GM04504 (cell line): ENCODE measurements at places on chromosomes 6 and 20.
A peak's percentile ranks its signal among the peaks of the same experiment; 100 is the strongest.

GRCh38 chr6:15574486-15574885 is 88.3 kb downstream of the DTNBP1 start:
- DNase-seq = no peak

GRCh38 chr6:149318581-149319286 is 1.2 kb downstream of the TAB2 start:
- no peak for DNase-seq

- peak; percentile 20 for DNase-seq
Measured at GRCh38 chr6:38057994-38058393, 238.5 kb downstream of the ZFAND3 start.

GRCh38 chr20:35917077-35917476 is 37.2 kb downstream of the SCAND1 start:
- no peak for DNase-seq

GRCh38 chr6:34672657-34673043 is 23.9 kb downstream of the ILRUN start:
- no peak for DNase-seq

DNA sequence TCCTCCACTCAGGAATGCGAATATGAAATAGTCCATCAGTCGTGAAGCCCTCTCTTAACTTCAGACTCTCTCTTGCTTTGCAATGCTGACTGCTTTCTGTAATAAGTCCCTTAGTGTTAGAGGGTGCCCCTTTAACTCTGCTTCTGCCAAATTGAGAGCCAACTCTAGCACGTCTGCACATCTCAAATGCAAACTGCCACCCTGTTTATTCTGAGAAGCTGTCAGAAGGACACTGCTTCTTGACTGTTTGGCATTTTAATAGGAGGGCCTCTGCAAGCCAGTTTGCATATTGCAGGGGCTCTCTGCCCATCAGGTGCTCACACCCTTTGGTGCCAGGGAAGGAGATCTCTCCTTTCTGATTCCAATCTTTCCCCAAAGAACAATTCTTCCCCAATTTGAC is 589.8 kb upstream of the CDH4 start:
- DNase-seq = no peak

- DNase-seq = no peak
Measured at GRCh38 chr6:89805814-89806371, 13.7 kb downstream of the MDN1 start.

DNA sequence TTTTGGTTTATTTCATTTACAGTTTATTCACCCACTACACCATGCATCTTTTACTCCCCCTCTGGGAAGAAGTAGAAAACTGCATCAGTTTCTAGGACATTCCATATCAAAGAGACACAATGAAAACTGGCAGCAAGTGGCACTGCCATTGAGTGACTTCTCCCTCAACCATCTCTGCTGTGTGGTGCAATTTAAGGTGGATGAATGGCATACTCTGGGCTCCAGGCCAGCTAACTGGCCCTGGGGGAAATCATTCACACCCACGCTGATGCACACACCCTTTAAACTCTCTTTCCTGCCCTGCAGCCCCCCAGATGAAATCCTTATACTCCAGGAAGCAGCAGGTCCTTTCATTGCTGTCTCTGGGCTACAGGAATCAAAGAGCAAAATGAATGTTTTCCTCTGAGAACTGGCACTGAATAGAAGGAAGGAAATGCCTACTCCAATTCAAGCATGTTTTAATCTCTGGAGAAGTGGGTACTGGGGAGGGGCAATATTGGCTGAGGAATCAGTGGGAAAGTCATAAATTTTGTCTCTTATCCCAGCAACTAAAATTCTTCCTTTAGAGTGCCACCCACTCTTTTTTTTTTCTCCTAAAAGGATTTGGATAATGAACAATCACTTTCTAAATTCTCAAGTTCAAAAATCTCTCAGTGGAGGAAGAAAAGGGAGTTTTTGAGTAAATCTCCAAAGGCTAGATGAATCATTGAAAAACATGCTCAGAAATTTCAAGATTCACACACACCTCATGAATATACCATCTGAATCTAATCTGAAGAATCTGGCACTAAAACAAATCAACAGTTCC is 16.9 kb upstream of the RFPL4B start:
- DNase-seq = peak; percentile 38

- peak; percentile 9 for DNase-seq
Measured at GRCh38 chr6:104527761-104528415, 331.8 kb downstream of the HACE1 start.

- DNase-seq = peak; percentile 42
Measured at GRCh38 chr6:108562503-108562993, 1.8 kb downstream of the FOXO3 start.

GRCh38 chr20:14336686-14337085 is 726 bp downstream of the FLRT3 start:
- no peak for DNase-seq
